ENCODE measurements at places on chromosomes 5 and 9.

DNA sequence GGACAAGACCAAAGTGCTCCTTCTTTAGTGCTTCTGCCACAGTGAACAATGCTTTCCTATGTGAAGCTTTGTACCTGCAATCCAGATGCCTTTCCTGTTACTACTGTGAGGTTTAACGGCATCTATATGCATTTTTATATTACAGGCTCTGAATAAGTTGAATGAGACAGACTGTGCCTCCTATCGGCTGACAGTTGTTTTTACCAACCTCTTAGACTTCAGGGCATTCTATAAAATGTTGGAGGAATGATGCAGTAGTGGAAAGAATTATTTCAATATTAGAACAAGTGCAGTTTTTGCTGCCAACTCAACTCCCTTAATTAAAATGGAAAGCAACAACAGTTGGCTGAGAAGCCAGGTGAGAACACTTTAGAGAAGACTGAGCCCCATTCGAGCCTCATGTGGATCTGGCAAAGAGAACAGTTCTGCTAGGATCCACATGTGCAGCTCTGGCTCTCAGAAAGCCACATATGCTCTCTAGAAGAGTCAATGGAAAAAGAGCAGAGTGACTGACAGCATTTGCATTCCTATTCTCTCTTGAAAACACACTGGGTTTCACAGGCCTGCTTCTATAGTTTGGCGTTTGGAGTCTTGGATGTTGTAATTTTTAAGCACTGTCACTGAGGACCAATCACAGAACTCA lies 147.5 kb downstream of the LURAP1L start:
- no peak for DNase-seq

DNA sequence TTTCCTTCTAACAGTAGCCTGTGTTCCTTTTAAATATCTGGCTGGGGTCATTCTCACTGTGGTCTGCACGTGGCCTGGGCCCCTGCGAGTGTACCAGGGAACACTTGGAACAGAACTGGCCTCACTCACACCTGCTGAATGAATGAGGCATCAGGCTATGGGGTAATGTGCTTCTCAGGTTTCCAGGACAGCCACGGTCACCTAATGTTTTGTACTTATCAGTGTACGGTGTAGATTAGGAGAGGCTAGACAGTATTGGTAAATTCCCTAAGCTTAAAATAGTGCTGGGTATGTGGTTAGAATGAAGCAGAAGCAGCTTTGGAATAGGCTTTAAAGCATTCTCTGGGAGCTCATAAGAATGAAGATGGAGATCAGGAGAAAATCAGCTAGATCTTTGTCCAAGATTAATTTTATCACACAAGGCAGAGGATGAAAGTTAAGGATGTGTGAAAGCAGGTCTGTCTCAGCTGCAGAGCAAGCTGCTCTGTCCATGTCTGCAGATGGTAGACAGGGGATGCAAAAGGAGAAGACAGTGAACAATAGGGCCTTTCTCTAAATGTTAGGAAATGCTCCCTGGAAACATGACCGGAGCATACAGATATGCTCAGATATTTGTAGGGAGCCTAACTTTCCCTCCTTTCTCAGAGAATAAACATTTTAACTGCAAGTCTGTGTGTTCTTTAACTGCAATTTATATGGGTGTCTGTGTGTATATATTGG lies 267.5 kb downstream of the NR3C1 start:
- no peak for DNase-seq

- no peak for DNase-seq
Observed at GRCh38 chr9:133953976-133954709, 38.0 kb downstream of the VAV2 start.

GRCh38 chr5:156815988-156816599 lies 34.0 kb upstream of the PPP1R2B start:
- DNase-seq = peak; percentile 49

GRCh38 chr5:39464088-39464487 lies 39.3 kb upstream of the DAB2 start:
- DNase-seq = no peak

DNA sequence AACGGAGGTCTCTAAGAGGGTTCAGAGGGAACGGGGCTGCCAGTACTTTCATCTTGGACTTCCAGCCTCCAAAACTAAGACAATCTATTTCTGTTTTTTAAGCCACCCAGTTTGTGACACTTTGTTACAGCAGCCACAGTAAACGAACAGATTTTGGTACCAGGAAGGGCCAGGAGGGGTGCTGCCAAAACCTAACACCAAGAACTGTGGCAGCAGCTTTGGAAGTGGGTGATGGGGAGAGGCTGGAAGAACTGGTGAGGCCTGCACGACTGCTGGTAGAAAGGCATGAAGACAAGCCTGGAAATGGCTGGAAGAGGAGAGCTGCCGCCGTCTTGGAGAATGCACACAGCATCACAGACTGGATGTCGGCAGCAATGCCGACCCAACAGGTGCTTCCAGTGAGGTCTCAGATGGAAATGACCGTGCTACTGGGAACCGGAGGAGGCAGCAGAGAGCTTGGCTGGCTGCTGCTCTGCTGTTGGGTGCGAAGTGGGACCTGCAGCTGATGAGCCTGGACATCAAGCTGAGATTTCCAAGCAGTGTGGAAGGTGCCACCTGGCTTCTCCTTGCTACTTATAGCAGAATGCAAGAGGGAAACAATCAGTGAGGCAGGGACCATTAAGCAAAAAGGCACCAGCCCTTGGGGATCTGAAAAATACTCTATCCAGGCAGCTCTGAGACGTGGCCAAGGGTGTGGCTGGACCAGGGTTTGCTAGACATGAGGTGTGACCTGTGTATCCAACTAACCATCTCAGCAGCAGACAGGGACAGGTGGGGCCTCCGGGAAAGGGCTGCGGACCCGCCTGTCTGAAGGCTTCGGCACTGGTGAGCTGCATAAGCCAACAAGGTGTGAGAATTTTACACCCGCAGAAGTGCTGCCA lies 4.7 kb upstream of the TMEM210 start:
- DNase-seq = peak; percentile 79

- no peak for DNase-seq
Observed at GRCh38 chr9:98009936-98010335, 26.8 kb downstream of the ANP32B start.

GRCh38 chr5:140575309-140575708 lies 10.7 kb downstream of the SLC35A4 start:
- peak; percentile 30 for DNase-seq

- no peak for DNase-seq
Observed at GRCh38 chr5:54148067-54148845, 162.1 kb downstream of the ARL15 start.

Measured in AG08396 (cell line).